ENCODE measurements at places on chromosomes 6 and 20.

GRCh38 chr6:167121335-167121841 lies 1.5 kb upstream of the CCR6 start:
- DNase-seq, result no peak

GRCh38 chr6:14095437-14095836 lies 22.1 kb upstream of the CD83 start:
- DNase-seq, result no peak

- DNase-seq, result no peak
Observed at GRCh38 chr6:139373928-139374356, 506 bp downstream of the CITED2 start.

- DNase-seq, result no peak
Observed at GRCh38 chr6:164066766-164067165, 652.2 kb downstream of the QKI start.

DNA sequence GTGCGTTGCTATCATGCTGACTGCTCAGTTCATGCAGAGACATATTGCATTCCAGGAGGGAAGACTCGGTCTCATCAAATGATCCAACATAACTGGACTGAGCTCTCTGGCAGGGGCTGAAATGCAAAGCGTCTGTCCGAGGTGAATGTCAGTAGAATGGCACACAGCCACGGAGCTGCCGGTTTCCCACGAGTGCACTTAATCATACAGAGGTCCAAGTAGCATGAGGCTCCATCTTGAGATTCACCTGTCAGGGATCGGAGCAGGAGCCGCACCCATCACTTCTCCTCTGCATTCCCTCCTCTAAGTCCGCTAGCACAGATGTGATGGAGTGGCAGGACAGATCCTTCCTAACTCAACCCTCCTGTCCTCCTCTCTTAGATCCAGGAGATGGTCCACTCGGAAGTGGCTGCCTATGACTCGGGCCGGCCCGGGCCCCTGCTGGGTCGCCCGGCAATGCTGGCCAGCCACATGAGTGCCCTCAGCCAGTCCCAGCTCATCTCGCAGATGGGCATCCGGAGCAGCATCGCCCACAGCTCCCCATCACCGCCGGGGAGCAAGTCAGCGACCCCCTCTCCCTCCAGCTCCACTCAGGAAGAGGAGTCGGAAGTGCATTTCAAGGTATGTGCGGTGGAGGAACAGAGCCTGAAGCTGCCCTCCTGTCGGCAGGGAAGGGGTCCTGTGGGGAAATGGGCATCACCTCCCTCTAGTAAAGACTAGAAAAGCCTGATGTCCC lies 135.9 kb downstream of the JPH2 start:
- DNase-seq, result no peak

DNA sequence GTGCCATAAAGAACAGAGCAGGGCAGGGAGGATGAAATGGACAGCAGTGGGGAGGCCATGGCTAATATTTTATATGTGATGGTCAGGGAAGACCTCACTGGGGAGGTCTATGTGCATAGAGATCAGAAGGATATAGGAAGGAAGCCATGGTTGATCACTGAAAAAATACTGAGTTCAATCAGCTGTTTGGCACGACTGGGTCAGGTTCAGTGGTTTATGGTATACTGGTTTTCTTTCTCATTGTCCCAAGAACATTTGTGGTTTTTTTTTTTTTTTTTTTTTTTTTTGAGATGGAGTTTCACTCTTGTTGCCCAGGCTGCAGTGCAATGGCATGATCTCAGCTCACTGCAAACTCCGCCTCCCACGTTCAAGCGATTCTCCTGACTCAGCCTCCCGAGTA lies 78.3 kb upstream of the TIAM2 start:
- no peak for DNase-seq

- no peak for DNase-seq
Observed at GRCh38 chr6:70103798-70104197, 199.1 kb downstream of the COL9A1 start.

Data from activated CD4-positive, CD25-positive, alpha-beta regulatory T cell (primary cell).